ENCODE measurements at places on chromosomes 12 and 14.

- DNase-seq = no peak
Observed at GRCh38 chr12:30046376-30046775, 262.6 kb upstream of the TMTC1 start.

DNA sequence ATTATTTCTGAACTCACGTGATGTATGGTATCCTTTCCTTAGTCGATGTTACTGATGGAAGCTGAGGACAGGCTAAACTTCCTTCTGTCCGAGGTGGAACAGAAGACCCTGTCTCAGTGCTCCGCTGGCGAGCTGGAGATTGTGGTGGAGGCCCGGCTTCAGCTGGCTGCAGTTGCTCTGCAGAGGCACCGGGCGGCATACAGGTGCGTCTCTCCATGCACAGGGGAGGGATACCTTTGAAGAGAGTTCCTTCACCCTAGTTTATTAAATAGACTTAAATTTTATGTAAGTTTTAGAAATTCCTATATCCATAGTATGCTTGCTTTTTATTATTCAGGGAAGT is 186.7 kb upstream of the NEDD1 start:
- peak; percentile 12 for DNase-seq

- peak; percentile 28 for DNase-seq
Observed at GRCh38 chr12:55652352-55652751, 15.7 kb downstream of the OR10P1 start.

DNA sequence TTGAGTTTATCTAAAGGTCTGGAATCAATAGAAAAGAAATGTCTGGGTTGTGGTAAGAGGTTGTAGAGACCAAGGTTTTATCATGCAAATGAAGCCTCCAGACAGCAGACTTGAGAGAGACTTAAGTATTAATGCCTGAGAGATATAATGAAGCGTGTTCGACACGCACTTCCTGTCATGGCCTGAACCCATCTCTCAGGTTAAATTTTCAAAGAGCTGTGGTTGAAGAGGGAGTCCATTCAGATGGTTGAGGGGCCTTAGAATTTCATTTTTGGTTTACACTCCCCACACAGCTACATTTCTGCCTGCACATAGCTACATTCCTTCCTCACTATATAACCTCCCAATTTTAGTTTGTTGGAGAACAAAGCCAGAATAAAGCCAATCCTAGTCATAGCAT is 10.1 kb upstream of the CLEC12A start:
- DNase-seq = no peak

GRCh38 chr12:90058704-90059103 is 350.1 kb upstream of the ATP2B1 start:
- DNase-seq = no peak

DNA sequence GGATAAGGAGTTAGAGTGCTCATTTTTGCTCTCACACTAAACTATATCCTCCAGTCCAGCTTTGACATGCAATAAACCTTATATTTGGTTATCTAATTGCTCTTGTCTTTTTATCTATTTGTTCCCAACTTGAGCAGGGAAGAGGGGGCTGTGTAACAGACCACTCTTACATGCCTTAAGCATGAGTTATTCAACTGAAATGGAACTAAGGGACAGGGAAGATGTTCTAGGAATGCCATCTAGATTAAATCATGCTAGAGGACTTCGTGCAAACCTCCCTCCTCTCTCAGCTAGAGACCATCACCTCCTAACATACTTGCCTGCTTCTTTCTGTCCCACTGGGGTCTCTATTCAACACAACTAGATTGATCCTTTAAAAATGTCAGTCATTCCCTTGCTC is 20.6 kb downstream of the SPX start:
- no peak for DNase-seq

- DNase-seq = no peak
Observed at GRCh38 chr14:104856157-104856868, 8.8 kb upstream of the CEP170B start.

- no peak for DNase-seq
Observed at GRCh38 chr12:124553862-124554428, 13.5 kb downstream of the NCOR2 start.

GRCh38 chr14:24837280-24838046 is 203.5 kb upstream of the GZMB start:
- no peak for DNase-seq

- peak; percentile 68 for DNase-seq
Observed at GRCh38 chr14:54617467-54617866, 50.5 kb downstream of the SAMD4A start.

DNA sequence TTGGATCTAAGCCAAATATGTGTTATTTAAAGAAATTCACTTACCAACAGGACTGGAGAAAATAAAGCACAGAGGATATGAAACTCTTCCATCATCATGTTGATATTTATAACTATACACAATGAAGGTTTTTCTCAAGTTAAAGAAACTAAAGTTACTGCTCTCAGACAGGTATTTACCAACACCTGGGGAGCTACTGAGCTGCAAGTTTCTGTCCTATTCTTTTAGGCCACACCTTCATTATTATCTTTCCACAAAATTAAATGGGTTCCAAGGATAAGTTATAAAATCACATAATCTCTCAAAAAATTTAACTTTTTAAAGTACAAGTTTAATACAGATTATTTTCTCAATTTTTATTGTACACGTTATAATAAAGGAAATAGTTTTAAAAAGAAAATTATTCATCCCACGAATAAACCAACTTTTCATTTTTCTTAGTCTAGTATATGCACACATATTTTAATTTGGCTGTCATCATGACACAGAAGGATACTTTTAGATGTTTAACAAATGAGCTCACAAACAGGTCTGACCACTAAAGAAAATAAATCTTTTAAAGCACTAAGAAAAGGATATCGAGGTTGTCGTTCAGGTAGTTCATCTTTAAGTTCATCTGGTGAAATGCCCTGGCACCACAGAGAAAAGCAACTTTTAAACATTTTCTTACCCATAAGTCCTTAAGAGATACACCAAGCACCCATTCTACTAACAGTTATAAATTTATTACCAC is 7.8 kb downstream of the GMFB start:
- DNase-seq = no peak

DNA sequence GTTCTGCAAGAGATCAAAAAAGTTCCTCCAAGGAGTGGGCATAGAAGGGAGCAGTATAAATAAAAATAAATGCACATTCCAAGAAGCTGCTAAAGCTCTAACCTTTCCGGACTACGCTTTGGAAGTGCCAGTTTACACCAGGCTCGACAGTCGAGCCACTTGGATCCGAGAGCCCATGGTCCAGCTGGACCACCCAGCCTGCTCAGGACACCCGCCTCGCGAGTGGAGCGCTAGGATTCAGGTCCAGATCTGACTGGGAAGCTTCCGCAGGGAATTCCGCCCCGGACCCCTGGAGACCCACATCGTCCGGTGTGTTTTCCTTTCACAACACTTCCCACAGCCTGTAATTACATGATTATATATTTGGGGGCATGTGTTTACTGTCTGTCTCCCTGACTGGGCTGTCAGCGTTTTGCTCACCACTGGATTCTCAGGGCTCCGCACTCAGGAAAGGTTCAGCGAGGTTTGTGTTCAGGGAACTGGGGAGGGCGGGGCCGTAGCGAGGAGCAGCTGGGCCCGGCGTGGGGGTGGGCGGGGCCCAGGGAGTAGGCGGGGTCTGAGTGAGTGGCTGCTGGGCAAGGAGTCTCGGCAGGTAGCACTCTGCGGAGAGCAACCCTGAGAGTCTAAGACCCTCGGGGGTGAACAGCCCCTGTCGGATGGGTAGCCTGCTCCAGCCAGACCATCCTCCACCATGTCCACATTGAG is 52.3 kb upstream of the TMEM263 start:
- DNase-seq = peak; percentile 64
